ENCODE measurements at places on chromosomes 3 and 15.

- DNase-seq: no peak
These were observed 56.4 kb downstream of the TMCC1 start for GRCh38 chr3:129837065-129837642.

GRCh38 chr3:11995120-11995519 is 9.1 kb upstream of the SYN2 start:
- DNase-seq: no peak

DNA sequence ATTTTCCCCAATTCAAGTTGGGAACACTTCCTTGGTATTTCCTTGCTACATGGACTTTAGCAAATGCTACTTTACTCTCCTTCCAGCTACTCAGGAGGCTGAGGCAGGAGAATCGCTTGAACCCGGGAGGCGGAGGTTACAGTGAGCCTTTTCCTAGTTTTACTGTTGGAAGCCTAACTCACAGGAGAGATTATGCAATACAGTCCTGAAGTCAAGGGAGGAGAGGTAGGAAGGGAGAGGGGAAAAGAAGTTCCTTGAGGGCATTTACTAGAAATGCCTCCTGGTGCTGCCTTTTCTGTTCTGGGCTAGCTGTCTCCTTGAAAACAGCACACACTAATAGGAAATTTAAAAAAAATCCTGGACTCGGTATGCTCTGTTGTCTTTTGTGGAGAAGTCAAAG is 6.2 kb downstream of the HHLA2 start:
- no peak for DNase-seq

DNA sequence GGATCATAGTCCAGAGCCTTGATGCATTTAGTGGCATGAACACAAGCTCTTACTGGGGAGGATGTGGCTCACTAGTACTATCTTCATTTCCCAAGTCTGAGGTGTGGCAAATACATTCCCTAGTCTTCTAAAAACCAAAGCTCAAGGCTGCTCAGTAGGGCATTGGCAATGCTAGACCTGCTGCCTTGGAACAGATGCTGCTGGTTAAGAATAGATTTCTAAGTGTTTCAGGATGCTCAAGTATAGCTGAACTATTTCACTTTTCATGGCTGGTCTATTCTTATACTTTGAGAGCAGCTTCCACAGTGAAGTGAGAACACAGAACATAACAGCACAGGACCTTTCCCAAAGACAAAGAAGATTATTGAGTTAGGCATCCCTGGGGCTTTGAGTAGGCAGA is 178.8 kb downstream of the CHST2 start:
- no peak for DNase-seq

GRCh38 chr3:188283347-188283746 is 129.4 kb downstream of the LPP start:
- no peak for DNase-seq

- DNase-seq: no peak
These were observed 134.6 kb upstream of the KBTBD8 start for GRCh38 chr3:66863205-66864111.

DNA sequence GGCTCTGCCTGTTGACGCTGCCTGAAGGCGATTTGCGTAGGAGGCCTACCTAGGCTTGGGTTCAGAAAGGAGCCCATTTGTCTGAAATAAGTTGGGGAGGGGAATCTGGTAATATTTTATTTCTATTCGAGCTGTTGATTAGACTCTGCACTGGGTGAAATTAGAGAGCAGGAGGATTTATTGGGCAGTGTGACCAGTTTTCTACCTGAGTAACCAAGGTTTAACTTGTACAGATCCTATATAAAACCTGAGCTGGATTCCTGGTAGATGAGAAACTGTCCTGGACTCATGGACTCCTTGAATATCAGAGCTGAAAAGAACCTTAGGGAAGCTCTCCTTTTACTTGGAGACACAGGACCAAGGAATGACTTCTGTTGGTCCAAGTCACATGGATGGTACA is 19.6 kb upstream of the GPR156 start:
- DNase-seq: no peak

DNA sequence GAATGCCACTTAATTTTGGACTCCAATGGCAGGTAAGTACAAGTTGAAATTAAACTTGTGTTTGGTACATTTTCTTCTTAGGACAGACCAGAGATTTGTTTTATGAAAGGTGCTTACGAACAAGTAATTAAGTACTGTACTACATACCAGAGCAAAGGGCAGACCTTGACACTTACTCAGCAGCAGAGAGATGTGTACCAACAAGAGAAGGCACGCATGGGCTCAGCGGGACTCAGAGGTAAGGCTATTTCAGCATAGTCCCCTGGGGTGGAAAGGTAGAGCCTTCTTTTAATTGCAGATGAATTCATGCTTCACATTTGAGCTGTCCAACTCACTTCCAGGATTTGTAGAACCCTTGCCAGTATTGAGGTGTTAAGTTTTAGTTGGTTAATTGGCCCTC is 51.4 kb downstream of the ASTE1 start:
- DNase-seq: no peak

DNA sequence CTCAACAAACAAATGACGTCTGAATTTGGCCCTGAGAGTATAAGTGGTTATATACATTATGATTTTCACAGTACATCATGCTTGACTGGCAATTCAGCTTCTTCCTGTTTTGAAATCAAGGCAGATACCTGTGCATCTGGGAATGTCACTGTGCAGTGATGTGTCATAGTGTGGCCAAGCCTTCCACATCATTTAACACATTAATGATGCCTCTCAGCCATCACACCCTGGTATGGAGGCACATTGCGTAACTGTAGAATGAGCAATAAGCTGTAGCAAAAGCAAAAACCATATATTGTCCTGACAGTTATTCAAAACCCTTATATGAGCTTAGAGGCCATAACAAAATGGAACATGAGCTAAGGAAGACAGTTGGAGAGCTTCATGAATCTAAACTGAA is 246.0 kb downstream of the EPHA3 start:
- DNase-seq: no peak

- no peak for DNase-seq
These were observed 57.7 kb downstream of the SEMA5B start for GRCh38 chr3:122969585-122970469.

DNA sequence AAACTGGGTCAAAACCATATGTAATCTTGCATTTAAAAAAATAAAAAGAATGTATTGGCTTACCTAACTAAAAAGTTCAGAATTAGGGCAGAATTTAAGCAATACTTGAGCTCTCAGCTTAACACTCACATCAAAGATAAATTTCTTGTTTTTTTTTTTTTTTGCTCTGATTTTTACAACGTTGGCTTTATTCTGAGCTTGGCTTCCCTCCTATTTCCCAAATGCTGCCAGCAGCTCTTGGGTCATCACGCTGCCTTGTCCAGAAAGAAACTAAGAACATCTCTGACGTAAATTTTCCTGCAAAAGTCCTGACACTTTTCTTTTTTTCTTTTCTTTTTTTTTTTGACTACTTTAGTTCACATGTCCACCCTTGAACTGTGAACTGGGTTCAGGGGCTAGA is 150.6 kb upstream of the TGFBR2 start:
- no peak for DNase-seq

- DNase-seq: no peak
These were observed 133.7 kb upstream of the LRRN1 start for GRCh38 chr3:3665546-3665945.

- DNase-seq: peak; percentile 45
These were observed 31.9 kb downstream of the EHD4 start for GRCh38 chr15:41940441-41940857.

DNA sequence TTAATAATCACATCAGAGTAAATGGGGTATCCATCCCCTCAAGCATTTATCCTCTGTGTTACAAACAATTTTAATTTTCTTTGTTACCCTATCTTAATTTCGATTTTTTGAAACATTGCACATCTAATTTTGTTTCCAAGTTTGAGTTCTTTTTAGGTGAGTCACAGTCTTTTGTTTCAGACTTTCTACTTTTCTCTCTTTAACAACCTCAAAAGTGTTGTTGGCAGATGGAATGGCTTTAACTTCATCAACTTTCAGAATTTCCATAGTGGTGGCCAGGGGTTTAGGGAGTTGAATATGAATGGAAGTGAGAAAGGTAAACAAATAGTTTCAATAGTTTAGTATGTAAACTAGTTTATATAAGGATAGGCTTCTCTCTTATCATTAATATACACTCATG is 223.0 kb upstream of the MLF1 start:
- DNase-seq: no peak

DNA sequence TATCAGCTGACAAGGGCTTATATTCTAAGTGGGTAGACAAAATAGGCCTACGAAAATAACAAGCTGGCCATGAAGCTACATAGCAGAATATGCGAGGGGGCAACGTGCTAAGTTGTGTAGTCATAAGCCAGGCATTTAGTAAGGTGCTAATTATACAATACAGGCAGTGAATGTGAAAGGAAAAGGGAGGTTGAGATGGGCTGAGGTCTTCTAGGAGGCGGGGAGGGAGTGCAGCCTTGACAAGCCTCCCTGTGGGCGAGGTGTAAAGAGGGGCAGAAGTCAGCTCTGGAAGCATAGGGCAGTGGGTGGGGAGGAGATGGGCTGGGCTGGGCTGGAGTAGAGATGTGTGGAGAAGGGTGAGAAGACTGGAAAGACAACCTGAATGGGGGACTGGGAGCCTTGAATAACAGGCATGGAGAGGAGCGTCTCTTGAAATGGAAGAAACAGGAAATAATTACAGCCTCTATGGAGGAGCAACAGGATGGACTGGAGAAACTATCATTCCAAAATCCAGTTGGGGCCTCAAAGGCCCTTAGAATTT is 1.2 kb downstream of the TIGIT start:
- DNase-seq: no peak

- no peak for DNase-seq
These were observed 247.8 kb upstream of the ALCAM start for GRCh38 chr3:105118905-105119304.

GRCh38 chr3:9136746-9137465 is 112.5 kb downstream of the SRGAP3 start:
- no peak for DNase-seq

DNA sequence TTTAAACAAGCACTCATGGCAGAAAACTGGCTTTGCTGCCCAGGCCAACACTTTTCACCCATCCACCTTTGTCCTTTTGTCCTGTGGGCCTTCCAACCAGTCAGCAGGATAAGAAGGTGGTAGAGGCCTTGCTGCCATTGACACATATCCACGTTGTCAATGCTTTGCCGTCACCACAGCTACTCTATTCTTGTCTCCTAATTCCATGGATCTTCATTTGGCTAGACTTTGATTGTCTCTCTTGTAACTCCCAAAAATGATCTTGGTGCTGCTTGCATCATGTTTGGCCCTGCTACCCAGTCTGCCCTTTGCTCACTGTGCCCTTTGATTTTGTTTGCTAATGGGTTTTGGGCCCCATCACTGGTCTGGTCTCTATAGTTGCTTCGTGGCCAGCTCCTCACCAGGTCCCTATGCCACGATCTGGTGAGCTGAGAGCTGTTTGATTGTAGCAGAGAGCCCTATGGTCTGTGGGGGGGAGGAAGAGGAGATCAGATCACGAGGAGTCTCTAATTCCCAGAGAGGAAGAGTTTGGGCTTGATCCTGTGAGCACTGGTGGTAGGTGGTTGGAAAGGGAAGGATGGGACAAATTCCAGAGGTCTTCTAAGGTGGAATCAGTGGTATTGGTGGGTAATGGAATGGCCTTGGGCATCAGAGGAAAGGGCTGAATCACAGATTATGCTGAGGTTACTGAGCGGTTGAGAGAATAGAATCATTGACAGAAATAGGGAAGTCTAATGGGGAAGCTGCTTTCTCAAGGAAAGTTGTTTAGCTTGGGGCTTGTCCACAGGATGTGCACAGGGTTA is 40.3 kb downstream of the ABHD2 start:
- no peak for DNase-seq

GRCh38 chr3:143267989-143268388 is 148.4 kb downstream of the CHST2 start:
- DNase-seq: no peak

- DNase-seq: no peak
These were observed 11.5 kb upstream of the GATA2 start for GRCh38 chr3:128504533-128504915.

DNA sequence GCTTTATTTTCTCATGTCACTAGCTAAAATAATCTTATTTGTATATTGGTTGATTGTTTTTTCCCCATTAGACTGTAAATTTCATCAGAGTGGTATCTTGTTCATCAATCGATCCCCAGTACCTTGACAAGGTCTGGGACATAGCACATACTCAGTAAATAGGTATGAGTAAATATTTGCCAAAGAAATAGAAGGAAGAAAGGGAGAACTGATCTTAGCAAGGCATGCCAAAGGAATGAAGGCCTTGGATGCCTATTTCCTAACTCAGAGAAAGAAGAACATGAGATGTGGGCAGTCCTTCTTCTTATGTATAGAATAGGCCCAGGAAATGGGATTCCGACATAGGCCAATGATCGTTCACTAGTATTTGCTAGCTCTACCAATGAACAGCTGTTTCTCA is 54.7 kb downstream of the ISL2 start:
- no peak for DNase-seq

GRCh38 chr15:74384881-74385643 is 17.6 kb upstream of the CYP11A1 start:
- DNase-seq: peak; percentile 40

- peak; percentile 65 for DNase-seq
These were observed 60.5 kb upstream of the KLF13 start for GRCh38 chr15:31265871-31266711.

DNA sequence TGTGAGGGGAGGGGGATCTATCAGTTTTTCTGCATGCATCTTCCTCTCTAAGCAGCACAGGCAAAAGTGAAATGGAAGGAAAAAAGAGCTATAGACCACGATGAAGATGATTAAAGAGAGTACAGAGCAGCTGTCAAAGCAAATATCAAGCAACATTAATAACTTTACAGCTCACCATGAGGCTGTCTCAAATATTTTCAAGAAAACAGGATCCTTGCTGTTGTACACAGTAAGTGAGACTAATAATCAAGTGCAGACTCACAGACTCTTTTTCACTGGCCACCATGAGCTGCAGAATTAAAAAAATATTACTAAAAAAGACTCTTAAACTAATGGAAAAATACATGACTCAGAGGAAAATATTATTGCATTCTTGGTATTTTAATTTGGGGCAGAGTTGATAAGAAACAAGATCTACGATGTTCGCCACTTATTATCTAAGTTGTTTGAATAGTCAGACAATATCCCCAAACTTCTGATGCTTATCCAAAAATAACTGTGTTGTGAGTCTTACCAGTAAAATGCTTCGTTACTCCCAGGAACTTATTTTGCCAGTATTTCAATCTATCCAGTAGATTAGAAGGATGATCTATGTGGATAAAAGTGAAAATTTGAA is 817.5 kb upstream of the ALCAM start:
- no peak for DNase-seq

DNA sequence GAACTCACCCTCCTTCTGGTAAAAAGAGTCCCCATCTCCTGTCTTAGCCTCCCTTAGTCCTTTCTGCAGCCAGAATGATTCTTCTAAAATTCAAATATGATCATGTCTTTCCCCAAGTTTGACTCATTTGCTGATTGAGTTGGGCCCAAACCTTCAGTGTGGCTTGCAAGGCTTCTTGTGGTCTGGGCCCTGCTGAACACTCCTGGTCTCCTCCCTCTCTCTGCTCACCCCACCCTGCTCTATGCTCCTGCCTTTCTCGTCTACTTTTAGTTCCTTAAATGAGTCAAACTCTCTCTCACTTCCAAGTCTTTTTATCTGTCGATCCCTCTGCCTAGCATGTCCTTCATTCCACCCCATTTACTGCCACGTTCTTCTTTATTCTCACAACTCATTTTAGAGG is 72.6 kb downstream of the CCR1 start:
- DNase-seq: no peak
